ENCODE measurements at places on chromosomes 16 and 17. TPM values are rescaled to one million over a fixed set of nuclear protein-coding genes. Genes with fewer than 3 reads are reported as not detected.

Gene SRCIN1
- 23.6 TPM for total RNA-seq

Gene KREMEN2
- 2.2 TPM for total RNA-seq

DNA sequence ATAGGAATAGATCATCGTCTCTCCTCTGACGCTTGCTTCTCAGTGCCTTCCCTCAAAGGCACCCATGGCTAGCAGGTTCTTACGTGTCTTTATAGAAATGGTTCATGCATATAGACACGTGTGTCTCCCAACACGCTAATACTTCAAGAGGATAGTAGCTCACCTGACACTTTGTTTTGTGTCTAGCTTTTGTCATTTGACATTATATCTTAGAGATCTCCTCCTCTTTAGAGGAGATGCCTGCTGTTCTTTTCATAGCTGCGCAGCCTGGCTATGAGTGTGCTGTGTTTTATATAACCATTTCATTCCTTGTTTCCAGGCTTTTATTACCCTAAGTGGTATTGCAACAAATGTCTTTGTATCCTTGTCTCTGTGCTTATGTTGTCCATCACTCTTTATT is 411.7 kb downstream of the CPPED1 start:
- no peak for DNase-seq

DNA sequence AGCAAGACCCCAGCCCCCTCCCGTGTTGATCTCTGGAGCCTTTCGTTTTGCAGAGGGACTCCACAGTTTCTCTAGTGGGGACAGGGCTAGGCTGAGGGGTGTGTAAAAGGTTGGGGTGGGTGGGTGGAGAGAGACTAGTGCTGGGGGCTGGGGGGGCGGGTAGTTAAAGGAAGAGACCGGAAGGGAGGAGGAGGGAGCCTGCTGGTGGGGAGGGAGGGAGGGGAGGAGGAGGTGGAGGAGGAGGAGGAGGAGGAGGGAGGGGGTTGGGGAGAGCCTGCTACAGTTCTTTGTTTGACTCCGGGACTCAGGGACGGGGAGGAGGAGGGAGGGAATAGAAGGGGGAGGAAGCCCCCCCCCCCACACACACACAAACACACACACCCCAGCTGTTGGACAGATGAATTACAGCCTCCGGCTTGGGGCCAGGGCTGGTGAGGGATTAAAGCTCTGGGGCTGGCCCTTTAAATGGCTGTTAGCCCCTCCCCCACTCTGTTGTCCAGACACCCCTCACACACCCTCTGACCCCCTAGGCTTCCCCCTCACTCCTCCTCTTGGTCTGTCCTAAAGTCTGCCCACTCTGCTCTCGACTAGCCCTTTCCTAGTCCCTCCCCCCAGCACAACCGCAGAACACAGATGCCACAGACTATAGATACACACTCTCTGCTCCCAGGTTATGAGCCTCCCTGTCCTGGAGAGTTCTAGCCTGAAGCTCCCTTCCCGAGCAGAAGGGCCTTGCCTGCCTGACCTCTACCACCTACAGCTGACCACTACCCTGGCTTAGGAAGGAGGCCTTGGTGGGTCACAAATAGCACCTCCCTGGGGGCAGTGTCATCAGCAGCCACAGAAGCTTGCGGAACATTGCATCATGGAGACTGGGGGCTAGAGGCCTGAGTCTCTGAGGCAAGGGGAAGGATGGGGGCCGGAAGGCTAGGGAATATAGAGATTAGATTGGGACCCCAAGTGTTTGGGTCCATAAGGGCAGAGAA is 4.4 kb downstream of the KDM6B start:
- DNase-seq: peak; percentile 55

GRCh38 chr17:47674499-47674898 is 19.5 kb upstream of the TBKBP1 start:
- no peak for DNase-seq

DNA sequence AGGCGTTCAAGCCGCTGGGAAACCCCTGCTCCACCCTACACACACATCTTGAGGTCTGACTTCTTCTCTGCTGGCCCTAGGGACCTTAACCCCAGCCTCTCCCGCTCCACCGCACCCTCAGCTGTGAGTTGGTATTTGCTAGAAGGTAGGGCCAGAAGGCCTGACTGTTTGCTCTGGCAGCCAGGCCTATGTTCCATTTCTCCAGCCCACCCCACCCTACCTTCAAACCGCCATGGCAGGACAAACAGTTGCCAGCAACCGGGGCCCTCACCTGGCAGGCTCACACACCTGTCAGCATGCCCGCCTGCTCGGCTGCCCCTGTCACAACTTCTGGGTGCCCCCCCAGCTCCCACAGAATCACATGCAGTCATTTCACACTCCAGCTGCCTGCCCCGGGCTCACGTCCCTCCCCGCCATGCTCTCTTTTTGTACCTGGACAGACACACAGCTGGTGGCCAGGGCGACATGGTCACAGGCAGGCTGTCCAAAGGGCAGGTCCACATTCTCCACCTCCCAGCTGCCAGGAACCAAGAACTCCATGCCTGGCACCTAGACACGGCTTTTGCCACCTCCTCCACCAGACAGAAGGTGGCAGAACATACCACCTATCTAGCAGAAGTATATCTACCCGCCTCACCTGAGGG is 2.6 kb upstream of the ATP2A3 start:
- DNase-seq: no peak

- DNase-seq: no peak
Measured at GRCh38 chr17:39800540-39800939, 62.8 kb downstream of the GRB7 start.

DNA sequence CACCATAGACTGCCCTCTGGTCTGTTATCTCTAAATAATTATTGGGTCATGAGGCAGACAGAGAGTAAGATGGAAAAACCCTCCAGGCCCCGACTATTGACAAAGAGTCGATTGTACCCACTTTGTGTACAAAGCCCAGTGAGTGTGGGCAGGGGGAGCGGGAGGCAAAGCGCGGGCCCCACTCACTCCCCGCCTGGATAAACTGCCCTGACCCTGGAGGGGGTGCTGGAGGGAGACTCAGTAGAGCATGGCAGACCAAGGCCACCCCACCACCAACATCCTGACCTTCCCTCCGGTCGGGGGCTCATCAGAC is 11.2 kb upstream of the CPSF4L start:
- no peak for DNase-seq

- no peak for DNase-seq
Measured at GRCh38 chr16:26050472-26050871, 358.7 kb downstream of the HS3ST4 start.

- DNase-seq: peak; percentile 78
Measured at GRCh38 chr16:84511180-84511800, 6.8 kb upstream of the MEAK7 start.

GRCh38 chr17:50346313-50347116 is 589 bp downstream of the XYLT2 start:
- peak; percentile 82 for DNase-seq

Data from Caco-2 (cell line).